HFFc6 (cell line): ENCODE measurements at places on chromosomes 2 and 18. TPM values are rescaled to one million over a fixed set of nuclear protein-coding genes. Genes with fewer than 3 reads are reported as not detected.

The BCS1L gene
- 34.3 to 43.7 TPM (median 36.5 TPM) in 3 replicates for total RNA-seq

The DAW1 gene
- total RNA-seq: not detected in 3 replicates

The RPRM gene
- total RNA-seq: not detected in 3 replicates

The CDH20 gene
- not detected in 3 replicates for total RNA-seq

The MPP4 gene
- 3.0 to 5.5 TPM (median 4.1 TPM) in 3 replicates for total RNA-seq

The CFAP53 gene
- total RNA-seq: 0.10 to 0.18 TPM (median 0.14 TPM) in 3 replicates

The PROM2 gene
- 0.15 to 0.44 TPM in 2 of 3 replicates, not detected in the other for total RNA-seq

The C1QL2 gene
- not detected in 3 replicates for total RNA-seq

The COL4A4 gene
- 0.02 to 0.11 TPM in 2 of 3 replicates, not detected in the other for total RNA-seq

The CCDC102B gene
- total RNA-seq: 0.92 to 2.5 TPM (median 1.1 TPM) in 3 replicates

The CPS1 gene
- total RNA-seq: 1.5 to 5.2 TPM (median 2.5 TPM) in 3 replicates

The PFN4 gene
- 0.66 and 0.94 TPM in 2 replicates for total RNA-seq

The MAP3K19 gene
- not detected in 3 replicates for total RNA-seq

The SANBR gene
- 5.2 to 9.0 TPM (median 8.9 TPM) in 3 replicates for total RNA-seq

The EPB41L5 gene
- total RNA-seq: 0.82 to 2.0 TPM (median 1.7 TPM) in 3 replicates

The LDLRAD4 gene
- total RNA-seq: not detected in 3 replicates

The KLHL29 gene
- total RNA-seq: 8.6 to 9.2 TPM (median 8.9 TPM) in 3 replicates

The MTHFD2 gene
- 75.3 and 92.0 TPM in 2 replicates for total RNA-seq

The COLEC12 gene
- total RNA-seq: 0.05 and 0.14 TPM in 2 replicates

The ZSWIM2 gene
- not detected in 2 replicates for total RNA-seq

The GPR39 gene
- total RNA-seq: 1.6 to 3.0 TPM (median 1.8 TPM) in 3 replicates

The AQP12A gene
- total RNA-seq: not detected in 3 replicates
